Neural progenitor cell (in vitro differentiated cells): ENCODE measurements at places on chromosomes 1 and 21. TPM values are rescaled to one million over a fixed set of nuclear protein-coding genes. Genes with fewer than 3 reads are reported as not detected.

SLC25A34 gene
- total RNA-seq = 0.34 and 2.2 TPM in 2 replicates

NT5C1A gene
- total RNA-seq = not detected in 2 replicates

VHLL gene
- 0.34 TPM in 1 of 2 replicates, not detected in the other for total RNA-seq

GBP7 gene
- not detected in 2 replicates for total RNA-seq

CCDC181 gene
- total RNA-seq = 10.2 and 13.2 TPM in 2 replicates

C1QB gene
- total RNA-seq = not detected in 2 replicates

UTS2 gene
- total RNA-seq = not detected in 2 replicates

NUAK2 gene
- total RNA-seq = 29.4 and 56.2 TPM in 2 replicates

NFASC gene
- total RNA-seq = 2.5 and 3.7 TPM in 2 replicates

HMGN1 gene
- 516 and 903 TPM in 2 replicates for total RNA-seq

CYP4A22 gene
- not detected in 2 replicates for total RNA-seq

HCRTR1 gene
- total RNA-seq = 0.06 TPM in 1 of 2 replicates, not detected in the other
